Activated T-helper 1 cell treated with anti-CD3 and anti-CD28 coated beads, Interleukin-12 subunit alpha, Interleukin-12 subunit beta, Interleukin-2, Interleukin-4 antibody, amounts not matched to agents 30 ng/mL and 10 ng/mL and 1 ng/mL, durations not matched to agents 14 hours and 24 hours and 36 hours (primary cell): ENCODE measurements at places on chromosomes 7 and 10.

- no peak for DNase-seq
Measured at GRCh38 chr10:92757066-92757710, 67.4 kb downstream of the HHEX start.

DNA sequence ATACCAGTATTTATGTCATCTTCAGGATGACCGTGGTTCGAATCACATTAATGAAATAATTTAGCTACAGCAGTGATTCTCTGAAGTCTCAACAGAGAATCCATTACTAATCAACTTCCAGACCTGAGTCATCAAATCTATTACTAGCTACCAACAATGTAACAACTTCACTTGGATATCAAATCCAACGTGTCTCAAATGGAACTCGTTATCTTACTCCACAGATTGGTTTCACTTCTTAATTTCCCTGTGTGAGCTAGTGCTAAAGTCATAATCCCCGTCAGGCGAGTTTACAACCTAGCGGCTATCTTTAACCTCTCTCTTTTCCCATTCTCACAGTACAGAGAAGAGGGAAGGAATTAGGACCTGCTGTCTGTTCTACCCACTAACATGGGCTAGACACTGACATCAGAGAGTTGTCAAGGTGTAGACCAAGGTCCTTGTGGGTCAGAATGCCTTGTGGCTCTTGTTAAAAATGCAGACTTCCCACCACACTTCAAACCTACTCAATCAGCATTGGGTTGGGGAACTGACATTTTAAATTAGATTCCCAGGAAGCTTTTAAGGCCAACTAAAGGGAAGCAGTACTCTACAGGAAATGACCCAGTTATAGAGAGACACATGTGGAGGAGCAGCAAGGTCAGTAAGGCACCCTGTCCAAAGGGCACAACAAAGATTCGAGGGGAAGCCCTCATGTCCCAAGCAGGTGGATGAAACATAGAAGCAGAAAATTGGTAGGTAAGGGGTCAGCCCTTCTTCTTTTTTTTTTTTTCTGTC lies 57.3 kb upstream of the GSAP start:
- DNase-seq: no peak

GRCh38 chr7:155104913-155105312 lies 34.8 kb downstream of the HTR5A start:
- no peak for DNase-seq

GRCh38 chr7:143728333-143728862 lies 29.1 kb downstream of the CTAGE6 start:
- no peak for DNase-seq

GRCh38 chr10:129921801-129922597 lies 42.1 kb downstream of the EBF3 start:
- no peak for DNase-seq

- DNase-seq: no peak
Measured at GRCh38 chr7:3712841-3713240, 411.8 kb downstream of the SDK1 start.

- no peak for DNase-seq
Measured at GRCh38 chr10:113236998-113237397, 287.0 kb downstream of the TCF7L2 start.

DNA sequence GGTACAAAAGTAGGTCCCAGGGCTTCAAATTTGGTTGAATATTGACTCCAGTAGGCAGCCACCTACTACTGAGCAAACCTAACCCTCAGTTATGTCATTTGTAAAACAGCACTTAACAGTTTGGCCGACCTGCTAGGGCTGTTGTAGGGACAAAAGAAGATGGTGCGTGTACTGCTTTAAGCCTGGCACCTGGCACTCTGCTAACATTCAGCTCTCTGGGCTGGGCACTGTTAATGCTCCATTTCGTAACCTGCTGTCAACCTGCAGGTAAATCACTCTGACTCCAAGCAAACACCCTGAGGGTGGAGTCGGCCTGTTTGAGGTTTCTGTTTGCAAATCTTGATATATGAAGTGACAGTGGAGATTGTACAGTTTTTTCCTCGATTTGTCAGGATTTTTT lies 7.2 kb downstream of the ZKSCAN1 start:
- no peak for DNase-seq

DNA sequence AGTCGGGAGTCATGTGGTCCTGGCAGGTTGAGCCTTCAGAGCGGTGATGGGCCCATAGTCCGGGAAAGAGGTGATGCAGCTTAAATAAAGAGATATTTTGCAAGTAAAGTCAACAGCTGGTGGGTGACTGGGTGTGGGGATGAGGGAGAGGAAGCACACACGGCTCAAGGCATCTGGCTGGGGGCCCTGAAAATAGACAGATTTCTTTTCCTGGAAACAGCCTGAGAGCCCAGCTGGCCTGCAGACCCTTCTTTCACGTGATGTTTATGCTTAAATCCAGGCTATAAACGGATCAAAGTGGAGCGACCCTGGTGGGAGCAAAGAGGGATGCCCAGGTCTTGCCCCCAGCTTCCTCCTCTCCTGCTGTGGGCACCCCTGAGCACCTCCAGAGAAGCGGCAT lies 149.1 kb downstream of the TEX36 start:
- no peak for DNase-seq

GRCh38 chr7:12007576-12007975 lies 175.6 kb upstream of the THSD7A start:
- DNase-seq: no peak

- peak; percentile 26 for DNase-seq
Measured at GRCh38 chr7:39453743-39454355, 112.4 kb upstream of the YAE1 start.

DNA sequence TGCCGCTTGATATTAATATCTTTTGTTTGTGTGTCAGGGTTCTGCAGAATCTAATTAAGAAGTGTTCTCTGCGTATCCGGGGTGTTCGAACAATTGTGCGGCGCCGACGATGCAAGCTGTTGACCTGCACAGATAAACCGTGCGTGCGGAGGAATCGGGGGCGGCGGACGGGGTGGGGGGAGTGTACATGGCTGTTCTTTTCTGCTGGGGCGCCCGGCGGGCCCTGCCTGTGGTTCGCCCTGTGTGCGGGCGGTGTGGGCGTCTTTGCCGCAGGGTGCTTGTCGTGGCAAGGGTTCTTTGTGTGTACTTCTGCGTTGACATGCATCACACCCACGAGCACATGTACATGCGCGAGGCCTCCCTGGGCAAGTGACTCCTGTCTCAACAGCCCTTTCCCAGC lies 47.9 kb downstream of the MICALL2 start:
- DNase-seq: no peak

DNA sequence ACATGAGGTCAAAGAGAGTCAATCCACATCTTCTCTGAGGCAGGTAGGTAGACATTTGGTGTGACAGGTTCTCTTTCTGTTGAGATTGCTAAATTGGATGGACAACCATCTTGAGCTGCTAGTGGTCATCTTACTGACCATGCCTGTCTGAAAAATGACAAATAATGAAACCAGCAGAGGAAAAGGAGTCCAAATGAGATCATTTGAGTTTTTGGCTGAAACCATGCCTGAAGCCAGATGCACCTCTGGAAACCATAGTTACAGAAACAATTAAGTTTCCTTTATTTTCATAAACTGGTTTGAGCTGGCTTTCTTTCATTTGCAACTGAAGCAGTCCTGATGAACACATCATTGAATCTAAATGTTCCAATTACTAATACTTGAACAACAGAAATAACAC lies 100.6 kb downstream of the ZNF438 start:
- no peak for DNase-seq

- no peak for DNase-seq
Measured at GRCh38 chr10:82692458-82692857, 817.5 kb downstream of the NRG3 start.

DNA sequence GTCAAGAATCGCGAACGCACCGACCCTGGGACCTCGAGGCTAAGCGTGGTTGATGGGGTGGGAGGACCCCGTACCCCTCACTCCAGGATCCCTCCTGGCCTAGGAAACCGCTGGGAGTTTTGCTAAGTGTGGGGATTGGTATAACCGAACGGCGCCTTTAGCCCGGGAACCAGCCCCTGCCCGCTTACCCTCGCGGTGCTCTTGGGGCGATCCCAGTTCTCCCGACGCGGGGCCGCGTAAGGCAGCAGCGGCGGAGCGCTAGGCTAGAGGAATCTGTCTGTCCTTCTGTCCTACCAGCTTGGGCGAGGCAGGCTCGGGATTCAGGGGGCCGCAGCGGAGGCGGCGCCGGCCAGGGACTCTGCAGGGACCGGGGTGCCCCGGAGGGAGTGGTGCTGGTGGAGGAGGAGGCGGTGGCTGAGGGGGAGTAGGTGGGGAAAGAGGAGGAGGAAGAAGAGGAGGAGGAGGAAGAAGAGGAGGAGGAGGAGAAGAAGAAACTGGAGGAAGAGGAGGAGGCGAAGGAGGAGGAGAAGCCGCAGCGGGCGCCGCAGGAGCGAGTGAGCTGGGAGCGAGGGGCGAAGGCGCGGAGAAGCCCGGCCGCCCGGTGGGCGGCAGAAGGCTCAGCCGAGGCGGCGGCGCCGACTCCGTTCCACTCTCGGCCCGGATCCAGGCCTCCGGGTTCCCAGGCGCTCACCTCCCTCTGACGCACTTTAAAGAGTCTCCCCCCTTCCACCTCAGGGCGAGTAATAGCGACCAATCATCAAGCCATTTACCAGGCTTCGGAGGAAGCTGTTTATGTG lies 439 bp upstream of the EMX2 start:
- no peak for DNase-seq
